ENCODE measurements at places on chromosomes 7 and 10. TPM values are rescaled to one million over a fixed set of nuclear protein-coding genes. Genes with fewer than 3 reads are reported as not detected.

GRCh38 chr10:70587045-70587658 lies 15.4 kb downstream of the PRF1 start:
- no peak for DNase-seq
- H3K36me3 ChIP-seq, result no peaks in the 10 kb centered on the region
- no peak overlapping the region for H3K27ac ChIP-seq
- no peaks in the 10 kb centered on the region for H3K27me3 ChIP-seq
- H3K4me1 ChIP-seq, result peaks cover 40% of the 10 kb centered on the region

DNA sequence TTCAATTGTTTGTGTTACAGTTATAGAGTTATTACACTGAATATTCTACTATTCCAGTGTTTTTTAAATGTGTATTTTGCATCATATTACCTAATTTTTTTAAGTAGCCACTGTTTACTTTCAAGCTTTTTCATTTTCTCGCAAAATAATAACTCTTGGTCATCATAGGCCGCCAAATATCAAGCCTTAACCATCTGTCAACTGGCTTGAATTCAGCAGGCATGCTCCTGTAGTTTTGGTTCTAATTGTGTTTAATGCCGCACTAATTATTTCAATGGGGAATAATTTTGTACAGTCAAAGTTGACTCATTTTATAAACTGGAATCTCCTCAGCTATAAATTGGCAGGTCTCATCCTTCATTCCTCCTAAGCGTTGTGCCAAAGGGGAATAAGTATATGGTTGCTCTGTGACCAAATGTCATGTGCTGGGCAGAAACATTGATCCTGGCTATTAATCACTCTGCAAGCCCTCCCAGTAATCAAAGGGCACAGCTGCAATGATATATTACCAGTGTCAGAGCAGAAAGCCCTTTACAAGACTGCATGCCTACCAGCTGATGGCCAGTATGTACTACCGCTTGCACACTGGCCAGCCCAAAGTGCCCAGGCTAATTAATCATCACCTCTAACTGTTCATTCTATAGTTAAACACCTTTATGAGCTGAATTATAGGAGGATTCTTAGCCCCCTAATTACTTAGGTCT lies 74.8 kb downstream of the SKAP2 start:
- H3K27me3 ChIP-seq, result no peaks in the 10 kb centered on the region
- no peaks in the 10 kb centered on the region for H3K4me1 ChIP-seq
- H3K4me3 ChIP-seq, result no peak overlapping the region
- H3K27ac ChIP-seq, result no peak overlapping the region
- H3K36me3 ChIP-seq, result no peaks in the 10 kb centered on the region

GRCh38 chr10:77501152-77501845 lies 136.3 kb downstream of the KCNMA1 start:
- no peaks in the 10 kb centered on the region for H3K36me3 ChIP-seq
- H3K4me3 ChIP-seq, result no peak overlapping the region
- H3K27ac ChIP-seq, result no peak overlapping the region
- peak; percentile 41 for DNase-seq
- H3K27me3 ChIP-seq, result no peaks in the 10 kb centered on the region

DNA sequence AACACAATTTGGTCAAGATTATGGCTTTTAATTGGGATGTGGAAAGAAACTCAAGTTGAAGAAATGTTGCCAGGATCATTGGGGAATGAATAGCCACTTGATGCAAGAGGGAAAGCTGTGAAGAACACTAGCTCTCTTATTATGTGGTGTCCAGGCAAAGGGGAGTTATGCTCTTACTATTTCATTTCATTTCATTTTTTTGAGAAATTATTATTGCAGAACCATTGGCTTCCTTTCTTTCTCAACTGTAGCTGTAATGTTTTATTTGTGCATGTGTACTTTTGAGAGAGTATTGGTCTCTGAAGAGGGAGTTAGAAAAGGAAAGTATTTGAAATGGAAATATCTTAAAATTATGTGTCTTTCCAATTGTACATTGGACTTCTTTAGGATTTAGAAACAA lies 312.6 kb upstream of the BMPER start:
- no peak for DNase-seq
- H3K4me3 ChIP-seq, result no peak overlapping the region
- no peaks in the 10 kb centered on the region for H3K36me3 ChIP-seq
- no peaks in the 10 kb centered on the region for H3K4me1 ChIP-seq
- no peaks in the 10 kb centered on the region for H3K27me3 ChIP-seq

DNA sequence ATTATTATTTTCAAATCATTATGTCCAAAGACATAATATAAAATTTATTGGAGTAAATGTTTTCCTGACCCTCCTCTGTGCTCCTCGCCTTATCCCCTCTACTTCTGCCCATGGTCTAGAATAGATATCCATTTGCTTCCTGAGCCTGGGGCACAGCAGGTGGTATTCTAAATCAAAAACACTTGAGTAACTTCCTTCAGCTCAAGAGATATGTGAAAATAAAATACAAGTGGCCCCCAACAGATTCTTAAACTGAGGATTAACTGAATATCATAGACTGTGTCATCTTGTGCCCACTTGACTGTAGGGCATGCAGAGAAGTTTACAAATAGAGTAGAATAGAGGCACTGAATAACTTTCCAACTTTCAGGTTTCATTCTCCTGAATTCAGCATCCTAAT lies 59.1 kb downstream of the HGF start:
- no peak overlapping the region for H3K27ac ChIP-seq
- no peaks in the 10 kb centered on the region for H3K4me1 ChIP-seq
- H3K4me3 ChIP-seq, result no peak overlapping the region
- no peaks in the 10 kb centered on the region for H3K27me3 ChIP-seq
- H3K36me3 ChIP-seq, result no peaks in the 10 kb centered on the region

GRCh38 chr7:154649434-154649833 lies 353.5 kb downstream of the PAXIP1 start:
- no peak for DNase-seq
- no peak overlapping the region for H3K4me3 ChIP-seq
- no peaks in the 10 kb centered on the region for H3K27me3 ChIP-seq
- H3K27ac ChIP-seq, result no peak overlapping the region
- H3K4me1 ChIP-seq, result no peaks in the 10 kb centered on the region

DNA sequence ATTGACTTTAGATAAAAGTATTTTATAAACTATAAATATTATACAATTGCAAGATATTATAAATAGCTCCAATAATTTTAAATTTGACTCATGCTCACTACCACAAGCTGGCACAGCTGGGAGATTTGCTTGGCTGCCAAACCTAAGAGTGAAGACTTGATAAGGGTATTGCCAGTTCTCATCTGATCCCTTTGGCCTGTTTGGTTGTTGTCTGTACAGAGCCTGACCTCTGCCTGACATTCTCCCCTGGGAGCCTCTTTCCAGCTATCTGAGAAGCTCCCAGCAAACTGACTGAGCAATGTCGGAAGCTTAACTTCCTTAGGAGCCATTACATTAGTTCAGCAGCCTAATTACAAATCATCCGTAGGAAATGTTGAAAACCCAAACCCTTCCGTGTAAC lies 10.2 kb upstream of the LMOD2 start:
- no peaks in the 10 kb centered on the region for H3K27me3 ChIP-seq
- H3K4me1 ChIP-seq, result peaks cover 13% of the 10 kb centered on the region
- H3K4me3 ChIP-seq, result no peak overlapping the region

DNA sequence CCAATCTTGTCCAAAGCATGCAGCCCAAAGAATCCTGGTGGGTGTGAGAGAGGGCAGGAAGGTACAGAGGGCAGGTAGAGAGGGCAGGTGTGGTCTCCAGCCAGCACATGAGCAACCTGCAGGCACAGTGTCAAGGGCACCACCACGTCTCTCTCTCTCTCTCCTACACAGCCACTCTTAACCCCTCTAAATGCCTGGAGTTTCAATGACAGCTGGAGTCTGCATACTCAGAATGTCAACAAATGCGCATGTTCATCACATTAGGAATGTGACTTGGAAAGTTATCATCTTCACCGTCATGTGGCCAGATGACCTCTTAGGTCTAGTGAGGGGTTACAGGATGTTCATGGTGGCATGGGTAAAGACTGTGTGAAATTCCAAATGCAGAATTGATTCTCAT lies 456.8 kb downstream of the SORCS1 start:
- no peaks in the 10 kb centered on the region for H3K4me1 ChIP-seq
- H3K27ac ChIP-seq, result no peak overlapping the region
- H3K36me3 ChIP-seq, result no peaks in the 10 kb centered on the region
- no peak overlapping the region for H3K4me3 ChIP-seq
- H3K27me3 ChIP-seq, result no peaks in the 10 kb centered on the region

The GSDME gene
- 7.6 TPM for total RNA-seq

The RBP3 gene
- not detected for total RNA-seq

The PON1 gene
- 0.20 TPM for total RNA-seq

The ZNF804B gene
- not detected for total RNA-seq

The GPR22 gene
- total RNA-seq, result not detected

The TDRD1 gene
- total RNA-seq, result not detected
